ENCODE measurements at places on chromosomes 6 and 20.
A peak's percentile ranks its signal among the peaks of the same experiment; 100 is the strongest.

DNA sequence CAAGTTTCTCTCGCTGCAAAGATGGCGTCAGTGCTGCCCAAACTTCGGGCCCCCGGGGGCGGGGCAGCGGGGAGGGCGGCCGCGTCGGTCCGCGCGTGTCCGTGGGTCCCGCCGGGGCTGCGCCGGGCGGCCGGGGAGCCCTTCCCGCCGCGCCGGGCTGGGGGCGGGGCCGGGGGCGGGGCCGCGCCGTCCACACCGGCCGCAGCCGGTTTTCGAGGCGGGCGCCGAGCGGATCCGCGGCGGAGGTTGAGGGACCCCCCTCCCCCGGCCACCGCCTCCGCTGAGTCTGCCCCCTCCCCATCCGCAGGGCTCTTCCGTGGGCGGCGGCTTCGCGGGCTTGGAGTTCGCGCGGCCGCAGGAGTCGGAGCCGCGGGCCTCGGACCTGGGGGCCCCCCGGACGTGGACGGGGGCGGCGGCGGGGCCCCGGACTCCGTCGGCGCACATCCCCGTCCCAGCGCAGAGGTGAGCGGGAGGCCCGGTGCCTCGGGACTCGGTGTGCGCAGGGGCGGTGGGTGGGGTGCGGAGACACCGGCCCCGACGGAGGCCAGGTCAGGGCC, 572 bp downstream of the SLC2A4RG start:
- peak; percentile 80 for DNase-seq

- DNase-seq, result no peak
Observed at GRCh38 chr6:143107911-143108761, 47.4 kb downstream of the AIG1 start.

- no peak for DNase-seq
Observed at GRCh38 chr6:105985816-105986632, 100.1 kb upstream of the PRDM1 start.

GRCh38 chr20:62799036-62799435, 2.8 kb downstream of the MRGBP start:
- no peak for DNase-seq

DNA sequence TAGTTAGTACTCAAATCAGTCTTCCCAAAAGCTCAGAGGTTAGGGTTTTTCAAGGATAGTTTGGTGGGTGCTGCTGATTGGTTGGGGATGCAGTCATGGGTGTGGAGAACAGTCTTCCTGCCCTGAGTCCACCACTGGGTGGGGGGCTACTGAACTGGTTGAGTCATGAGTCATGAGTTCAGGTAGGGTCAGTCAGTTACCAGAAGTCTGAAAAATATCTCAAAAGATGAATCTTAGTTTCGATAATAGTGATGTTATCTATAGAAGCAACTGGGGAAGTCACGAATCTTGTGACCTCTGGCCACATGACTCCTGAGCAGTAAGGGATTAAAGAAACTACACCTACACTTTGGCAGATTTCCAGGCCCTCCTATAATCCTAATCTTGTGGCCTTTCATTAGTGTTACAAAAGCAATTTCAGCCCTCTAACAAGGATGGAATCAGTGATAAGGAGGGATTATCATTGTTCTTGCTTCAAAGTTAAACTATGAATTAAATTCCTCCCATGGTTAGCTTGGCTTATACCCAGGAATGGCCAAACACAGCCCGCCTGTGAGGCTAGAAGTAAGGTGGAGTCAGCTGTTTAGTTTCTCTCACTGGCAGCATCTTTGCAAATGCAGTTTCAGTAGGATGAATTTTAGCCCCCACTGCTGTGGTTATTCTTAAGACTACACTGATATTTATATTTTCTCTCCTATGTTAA, 33.3 kb upstream of the NKAIN2 start:
- DNase-seq, result no peak

DNA sequence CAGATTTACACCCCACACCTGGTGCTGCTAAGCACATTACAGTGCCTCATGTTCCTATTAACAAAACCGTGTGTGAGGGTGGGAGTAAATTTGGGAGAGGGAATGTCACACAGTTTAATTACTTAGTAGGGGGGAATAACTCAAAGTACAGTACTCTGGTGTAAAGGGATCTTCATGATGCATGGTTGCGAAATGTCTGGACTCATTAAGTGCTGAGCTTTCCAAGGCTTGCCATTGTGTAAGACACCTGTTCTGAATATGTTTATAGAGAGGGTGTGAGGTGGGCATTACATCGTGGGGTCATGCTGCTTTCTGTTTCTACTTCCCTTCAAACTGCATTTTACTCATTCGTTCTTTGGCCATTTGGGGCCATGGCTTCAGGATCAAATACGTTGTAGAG, 181.2 kb downstream of the ADGRG6 start:
- DNase-seq, result no peak

DNA sequence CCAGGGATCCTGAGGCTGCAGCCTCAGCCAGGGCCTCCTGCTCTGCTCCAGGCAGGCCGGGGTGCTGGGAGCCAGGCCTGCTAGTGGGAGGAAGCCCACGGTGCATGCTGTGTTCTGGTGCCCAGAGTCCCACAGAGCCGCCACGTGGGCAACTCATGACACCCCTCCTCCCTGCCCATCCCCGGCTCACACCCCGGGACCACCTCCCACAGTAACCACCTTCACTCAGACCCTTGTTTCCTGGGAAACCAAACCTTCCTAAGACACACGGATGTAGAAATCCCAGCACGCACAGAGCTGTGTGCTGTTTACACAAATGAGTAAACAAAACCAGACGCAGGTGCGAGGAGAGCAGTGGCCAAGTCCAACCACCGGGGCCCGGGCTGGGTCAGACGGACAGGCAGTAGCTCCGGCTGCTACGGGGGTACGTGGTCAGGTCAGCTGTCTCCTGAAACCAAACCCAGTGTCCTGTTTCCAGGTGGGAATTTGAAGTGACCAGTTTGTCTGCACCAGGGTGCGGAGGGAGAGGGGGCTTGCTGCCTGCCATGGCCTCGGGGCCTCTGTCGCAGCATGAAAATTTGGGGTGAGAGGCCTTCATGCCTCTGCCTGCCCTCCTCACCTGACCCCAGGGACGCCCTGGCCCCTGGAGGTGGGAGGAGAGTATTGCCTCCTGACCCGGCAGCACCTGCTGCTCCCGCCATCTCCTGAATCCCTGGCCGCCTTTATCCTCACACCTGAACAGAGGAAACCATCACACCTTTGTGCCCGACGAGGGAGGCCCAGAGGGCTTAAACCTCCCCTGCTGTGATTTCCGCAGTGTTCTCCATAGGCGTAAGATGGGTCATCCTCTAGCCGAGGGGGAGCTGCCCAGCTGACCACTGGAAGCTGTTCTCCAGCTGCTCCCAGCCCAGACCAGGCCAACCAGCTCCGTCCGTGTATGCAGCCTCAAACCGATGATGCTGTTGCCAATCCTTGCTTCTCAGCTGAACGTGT, 52.0 kb upstream of the SMOC2 start:
- DNase-seq, result no peak

GRCh38 chr6:157487110-157487773, 106.3 kb downstream of the ZDHHC14 start:
- DNase-seq, result no peak

DNA sequence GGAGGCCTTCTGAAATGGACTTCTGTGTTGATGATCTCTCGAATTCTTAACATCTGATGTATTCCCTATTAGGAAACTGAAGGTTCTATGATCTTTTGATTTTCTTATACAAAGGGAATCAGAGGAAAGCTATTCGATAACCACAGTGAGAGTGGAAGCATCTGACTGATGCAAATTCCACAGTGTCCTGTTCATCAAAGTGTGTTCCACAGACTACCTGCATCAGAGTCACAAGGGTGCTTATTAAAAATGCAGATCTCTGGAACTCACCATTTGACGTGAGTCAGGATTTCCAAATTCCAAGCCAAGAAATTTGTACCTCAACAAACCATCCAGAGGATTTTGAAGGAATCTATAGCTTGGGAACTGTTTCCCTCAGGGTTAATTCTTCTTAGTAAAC, 4.4 kb upstream of the MEP1A start:
- DNase-seq, result no peak

DNA sequence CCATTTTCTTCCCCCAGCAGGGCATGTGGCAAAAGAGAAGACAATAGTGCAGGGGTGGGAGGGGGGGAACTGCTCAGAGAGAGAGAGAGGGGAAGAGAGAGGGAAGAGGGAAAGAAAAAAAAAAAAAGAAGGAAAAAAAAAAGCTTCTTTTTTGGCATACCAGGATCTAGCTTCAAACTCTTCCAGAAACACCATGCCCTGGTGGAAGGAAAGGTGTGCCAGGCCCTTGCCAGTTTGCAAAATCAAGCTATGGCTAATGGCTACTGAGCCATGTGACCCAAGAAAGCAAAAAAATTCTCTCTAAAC, 326 bp downstream of the ZMYND8 start:
- no peak for DNase-seq

- DNase-seq, result no peak
Observed at GRCh38 chr6:143936347-143936746, 71.7 kb downstream of the PLAGL1 start.

DNA sequence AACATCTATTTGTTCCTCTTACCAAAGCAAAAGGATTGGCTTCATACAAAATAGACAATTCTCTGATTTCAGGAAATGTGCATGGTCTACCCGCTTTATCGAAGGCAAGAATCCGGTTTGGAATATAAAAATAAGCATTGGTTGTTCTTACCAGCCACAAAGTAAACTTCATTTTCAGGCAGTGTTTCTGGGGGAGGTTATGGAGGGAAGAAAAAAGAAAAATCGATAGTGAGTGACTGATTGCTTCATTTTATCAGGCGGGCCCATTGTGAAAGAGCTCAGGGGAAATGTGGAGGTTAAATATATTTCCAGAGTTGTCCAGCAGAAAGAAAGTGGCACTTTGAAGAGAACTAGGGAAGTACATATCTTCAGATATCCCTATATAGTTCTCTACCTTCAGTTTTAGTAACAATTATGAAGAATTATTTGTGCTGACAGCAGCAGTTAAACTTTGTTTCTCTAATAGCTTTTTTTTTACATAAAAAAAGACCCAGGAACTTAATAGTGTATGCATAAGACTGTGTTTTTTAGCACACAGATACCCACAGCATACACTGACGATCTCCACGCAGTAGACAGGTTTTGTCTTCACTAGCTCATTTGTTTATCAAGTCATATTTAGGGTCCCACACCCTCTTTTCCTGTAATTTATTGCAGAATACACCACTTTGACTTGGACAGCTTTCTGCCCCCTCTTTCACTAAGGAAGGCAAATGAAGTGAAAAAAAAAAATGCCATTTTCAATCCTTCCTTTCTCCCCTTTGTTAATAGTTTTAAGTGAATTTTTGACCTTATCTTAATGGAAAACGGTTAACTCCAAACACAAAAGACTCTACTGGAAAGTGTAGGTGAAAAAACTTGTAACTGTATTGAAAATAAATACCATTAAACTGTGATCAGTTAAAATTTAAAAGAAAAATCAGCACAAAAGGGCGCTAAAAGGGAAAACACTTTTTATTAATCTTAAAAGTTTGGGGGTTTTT, 2.9 kb downstream of the POU3F2 start:
- no peak for DNase-seq

GRCh38 chr20:34560141-34560523, 1.6 kb downstream of the MAP1LC3A start:
- no peak for DNase-seq

DNA sequence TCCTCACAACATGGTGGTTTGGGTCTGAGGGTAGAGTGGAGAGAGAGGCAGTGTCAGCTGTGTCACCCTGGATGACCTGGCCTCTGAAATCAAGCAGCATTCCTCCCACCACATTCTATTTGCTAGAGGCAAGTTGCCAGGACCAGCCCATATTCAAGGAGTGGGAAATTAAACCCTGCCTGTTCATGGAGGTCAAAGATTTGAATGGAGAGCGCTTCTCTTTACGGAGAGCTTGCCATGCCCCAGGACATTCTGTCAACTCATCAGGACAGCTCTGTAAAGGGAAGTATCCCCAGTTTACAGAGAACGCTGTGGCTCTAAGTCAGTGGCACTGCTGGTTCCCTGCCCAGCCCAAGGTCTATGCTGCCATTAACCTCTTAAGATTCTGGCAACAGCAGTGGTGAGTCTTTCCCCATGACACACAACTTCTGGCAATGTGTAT, 90.0 kb upstream of the INSM1 start:
- no peak for DNase-seq

- no peak for DNase-seq
Observed at GRCh38 chr6:34044945-34045595, 100.8 kb downstream of the GRM4 start.

- DNase-seq, result no peak
Observed at GRCh38 chr6:159099961-159100360, 55.2 kb upstream of the TAGAP start.

Data from GM13977 (cell line).